ENCODE measurements at places on chromosomes 2 and 18.

DNA sequence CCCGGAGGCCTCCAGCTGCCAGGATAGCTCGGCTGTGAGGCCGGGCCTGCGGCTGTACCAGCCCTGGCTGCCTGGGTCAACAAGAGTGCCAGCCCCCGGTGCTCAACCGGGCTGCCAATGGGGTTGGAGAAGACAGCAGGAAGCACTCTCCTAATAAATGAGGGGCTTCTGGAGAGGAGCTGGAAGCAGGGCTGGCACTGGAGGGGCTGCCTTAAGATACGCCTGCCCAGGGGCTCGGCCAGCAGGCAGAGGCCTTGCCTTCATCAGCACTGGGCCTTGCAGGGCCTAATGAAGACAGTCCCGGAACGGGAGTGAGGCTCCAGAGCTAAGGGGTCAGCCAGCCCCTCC, 73.6 kb downstream of the TEX51 start:
- DNase-seq = no peak

DNA sequence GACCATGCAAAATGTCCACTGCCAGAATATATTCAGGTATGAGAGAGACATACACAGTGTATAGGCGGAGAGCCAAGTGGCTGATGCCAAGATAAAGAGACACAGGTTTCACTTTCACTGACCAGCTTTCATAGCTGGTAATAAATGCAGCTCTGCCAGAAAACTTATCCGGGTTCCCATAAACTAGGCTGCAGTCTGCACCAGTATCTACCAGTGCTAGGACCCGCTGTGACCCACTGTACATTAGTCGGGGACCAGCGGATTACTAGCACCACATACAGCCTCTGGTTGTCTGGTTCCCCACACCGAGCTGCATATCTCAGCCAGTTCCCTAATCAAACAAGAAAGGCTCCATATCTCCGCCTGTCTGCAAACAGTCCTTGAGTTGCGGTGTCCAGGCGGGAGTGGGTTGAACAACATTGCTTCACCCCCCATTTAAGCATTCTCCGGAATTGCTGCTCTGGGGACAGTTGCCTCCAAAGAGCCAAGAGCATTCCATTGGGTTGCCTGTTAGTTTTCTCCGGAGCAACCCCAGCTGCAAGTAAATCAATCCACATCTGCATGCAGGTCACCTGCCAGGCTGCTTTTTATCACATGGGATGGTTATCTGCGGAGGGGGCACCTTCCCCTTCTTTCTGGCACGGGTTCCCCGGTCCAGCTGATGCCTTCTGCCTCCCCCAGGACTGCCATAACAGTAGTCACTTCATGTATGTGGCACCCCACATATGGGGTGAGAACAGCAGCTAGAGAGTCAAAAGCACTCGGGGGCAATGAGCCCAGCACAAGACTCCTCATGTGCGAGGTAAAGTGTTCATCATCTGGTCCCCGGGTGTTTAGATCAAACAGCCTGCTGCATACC, 18.0 kb upstream of the KLHL23 start:
- peak; percentile 13 for DNase-seq

DNA sequence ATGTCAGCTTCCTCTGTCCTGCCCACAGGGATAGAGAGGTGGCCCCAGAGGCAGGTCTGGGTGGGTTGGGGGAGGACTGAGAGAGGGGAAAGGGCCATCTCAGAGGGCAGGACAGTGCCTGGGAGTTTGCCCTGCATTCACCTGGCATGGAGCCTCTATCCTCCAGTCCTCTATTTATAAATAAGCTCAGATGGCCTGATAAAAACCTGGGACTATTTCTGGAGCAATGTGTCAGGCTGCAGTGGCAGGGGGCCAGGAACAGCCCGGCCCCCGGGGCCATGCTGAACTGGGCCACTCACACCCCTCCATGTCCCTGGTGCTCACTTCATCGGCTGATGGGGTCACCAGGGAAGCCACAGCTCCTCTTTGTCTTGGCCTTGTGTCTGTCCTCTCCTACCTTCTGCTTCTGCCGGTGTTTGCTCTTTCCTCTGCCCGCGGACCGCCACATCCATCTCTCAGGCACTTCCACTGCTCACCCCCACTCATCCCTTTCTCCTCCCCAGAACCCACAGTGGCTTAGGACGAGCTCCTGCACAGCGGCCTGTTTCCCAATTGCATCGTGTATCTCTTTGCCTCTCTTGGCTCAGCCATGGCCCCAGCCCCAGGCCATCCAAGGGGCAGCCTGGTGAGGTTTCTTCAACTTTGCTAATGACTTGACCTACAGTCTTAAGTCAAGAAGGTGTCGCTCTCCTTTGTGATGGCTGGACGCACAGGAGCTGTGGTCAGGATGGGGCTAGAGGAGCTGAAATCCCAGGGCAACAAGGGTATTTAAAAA, 38.8 kb downstream of the SCTR start:
- no peak for DNase-seq

- DNase-seq = no peak
Observed at GRCh38 chr18:10437837-10438236, 16.6 kb upstream of the APCDD1 start.

DNA sequence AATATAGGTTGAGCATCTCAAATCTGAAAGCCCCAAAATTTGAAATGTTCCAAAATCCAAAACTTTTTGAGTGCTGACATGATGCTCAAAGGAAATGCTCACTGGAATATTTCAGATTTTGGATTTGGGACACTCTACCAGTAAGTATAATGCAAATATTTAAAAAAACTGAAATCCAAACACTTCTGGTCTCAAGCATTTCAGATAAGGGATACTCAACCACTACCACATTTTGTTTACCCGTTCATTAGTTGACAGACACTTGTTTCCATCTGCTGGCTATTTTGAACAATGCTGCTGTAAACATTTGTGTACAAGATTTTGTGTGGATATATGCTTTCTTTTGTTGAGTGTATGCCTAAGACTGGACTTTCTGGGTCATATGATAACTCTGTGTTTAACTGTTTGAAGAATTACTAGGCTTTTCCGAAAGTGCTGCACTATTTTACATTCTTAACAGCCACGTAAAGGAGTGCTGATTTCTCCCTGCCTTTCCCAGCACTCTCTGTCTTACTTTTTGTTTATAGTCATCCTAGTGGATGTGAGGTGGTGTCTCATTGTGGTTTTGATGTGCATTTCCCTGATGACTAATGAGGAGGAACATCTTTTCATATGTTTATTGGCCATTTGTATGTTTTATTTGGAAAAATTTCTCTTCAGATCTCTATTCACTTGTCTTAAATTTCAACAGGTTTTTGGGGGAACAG, 19.5 kb upstream of the DCDC2C start:
- no peak for DNase-seq

- DNase-seq = no peak
Observed at GRCh38 chr2:205288686-205289085, 393.6 kb upstream of the NRP2 start.

Measured in NCI-H446 (cell line).